H1 (cell line): ENCODE measurements at places on chromosomes 3 and 15.

GRCh38 chr15:90002428-90002844 is 1.3 kb downstream of the ZNF710 start:
- peak; percentile 65 for DNase-seq
- peak overlapping the region; percentile 66 for H3K4me3 ChIP-seq
- H3K27ac ChIP-seq: no peak overlapping the region
- H3K36me3 ChIP-seq: no peaks in the 10 kb centered on the region
- H3K27me3 ChIP-seq: peaks cover 7% of the 10 kb centered on the region; the same call in 1 of the 2 replicates
- peaks cover 18% of the 10 kb centered on the region for H3K4me1 ChIP-seq

- H3K4me1 ChIP-seq: peaks cover 10% of the 10 kb centered on the region
- H3K36me3 ChIP-seq: no peaks in the 10 kb centered on the region
- DNase-seq: no peak
- H3K4me3 ChIP-seq: no peak overlapping the region
- no peak overlapping the region for H3K27ac ChIP-seq
These were observed 21.3 kb downstream of the COLQ start for GRCh38 chr3:15500107-15500724.

DNA sequence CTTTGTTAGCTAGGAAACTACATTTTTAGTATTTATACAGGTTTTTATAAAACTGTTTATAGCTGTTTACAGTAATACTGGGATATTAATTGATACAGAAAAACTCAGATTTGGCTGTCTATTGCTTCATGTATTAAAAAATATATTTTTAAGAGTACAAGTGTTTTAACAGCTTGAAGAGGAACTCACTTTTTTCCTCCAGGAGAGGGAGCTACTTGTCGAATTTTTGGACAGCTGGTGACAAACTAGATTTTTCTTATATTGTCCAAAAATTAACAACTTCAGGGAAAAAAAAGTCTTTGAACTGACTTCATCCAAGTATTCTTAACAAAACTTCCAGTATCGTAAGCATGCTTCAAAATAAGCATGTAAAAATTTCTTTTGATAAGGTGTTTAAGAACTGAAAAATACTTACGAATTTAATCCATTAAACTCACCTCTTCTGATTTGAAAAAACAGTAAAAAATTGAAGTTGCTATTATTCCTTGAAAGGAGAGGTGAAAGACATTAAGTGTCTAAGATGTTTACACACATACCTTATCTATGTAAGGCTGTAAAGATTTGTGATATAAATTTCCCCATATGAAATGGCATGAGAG is 4.0 kb downstream of the DIPK2A start:
- no peak for DNase-seq
- H3K27me3 ChIP-seq: no peaks in the 10 kb centered on the region
- H3K4me1 ChIP-seq: no peaks in the 10 kb centered on the region; the same call in 1 of the 2 replicates

DNA sequence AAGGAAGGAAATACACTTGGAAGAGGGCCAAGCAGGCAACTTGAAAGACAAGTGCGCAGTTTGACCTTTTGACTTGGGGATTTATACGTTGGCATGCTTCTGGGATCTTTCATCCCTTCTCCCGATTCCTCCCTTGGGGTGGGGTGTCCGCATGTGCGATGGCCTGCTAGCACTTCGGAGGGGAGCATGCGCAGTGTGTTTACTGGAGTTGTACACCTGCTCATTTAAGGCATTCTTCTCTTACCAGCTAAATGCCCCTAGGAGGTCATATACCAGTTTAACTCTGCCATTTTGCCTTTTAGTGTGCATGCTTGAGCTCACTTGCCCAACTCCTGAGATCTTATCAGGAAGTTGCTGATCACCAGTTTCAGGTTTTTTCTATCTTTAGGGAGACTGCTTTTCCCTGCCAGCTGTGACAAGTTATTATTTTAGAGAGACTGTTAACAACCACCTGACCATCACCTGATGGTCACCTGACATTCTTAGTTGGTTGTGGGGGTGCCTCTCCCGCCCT is 63.5 kb downstream of the BFSP2 start:
- H3K36me3 ChIP-seq: no peaks in the 10 kb centered on the region
- H3K27me3 ChIP-seq: no peaks in the 10 kb centered on the region
- no peak for DNase-seq
- no peaks in the 10 kb centered on the region for H3K4me1 ChIP-seq

- no peak overlapping the region for H3K27ac ChIP-seq
- H3K27me3 ChIP-seq: no peaks in the 10 kb centered on the region
- no peaks in the 10 kb centered on the region for H3K4me1 ChIP-seq
These were observed 69.3 kb downstream of the CD47 start for GRCh38 chr3:108021533-108021932.

DNA sequence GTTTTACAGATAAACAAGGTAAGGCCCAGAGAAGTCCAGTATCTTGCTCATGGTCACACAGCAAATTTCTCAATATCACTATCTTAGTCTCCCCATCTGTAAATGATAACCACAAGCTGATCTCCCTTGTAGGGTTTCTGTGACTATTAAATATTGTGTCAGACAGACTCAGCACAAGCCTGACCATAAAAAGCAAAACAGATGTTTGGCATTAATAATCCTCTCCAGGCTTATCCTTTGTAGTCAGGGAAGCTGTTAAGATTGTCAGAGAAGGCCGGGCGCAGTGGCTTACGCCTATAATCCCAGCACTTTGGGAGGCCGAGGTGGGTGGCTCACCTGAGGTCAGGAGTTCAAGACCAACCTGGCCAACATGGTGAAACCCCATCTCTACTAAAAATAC is 173.2 kb upstream of the PRICKLE2 start:
- H3K27me3 ChIP-seq: no peaks in the 10 kb centered on the region
- H3K36me3 ChIP-seq: no peaks in the 10 kb centered on the region
- peaks cover 2% of the 10 kb centered on the region; the same call in 1 of the 2 replicates for H3K4me1 ChIP-seq
- H3K27ac ChIP-seq: no peak overlapping the region

- H3K4me3 ChIP-seq: no peak overlapping the region
- H3K4me1 ChIP-seq: no peaks in the 10 kb centered on the region
- peaks cover 5% of the 10 kb centered on the region; the same call in 1 of the 2 replicates for H3K36me3 ChIP-seq
- DNase-seq: no peak
- no peak overlapping the region for H3K27ac ChIP-seq
These were observed 24.9 kb downstream of the POMGNT2 start for GRCh38 chr3:43080726-43081568.

GRCh38 chr15:35669432-35670045 is 123.6 kb upstream of the DPH6 start:
- no peaks in the 10 kb centered on the region; the same call in none of the 2 replicates for H3K4me1 ChIP-seq
- no peaks in the 10 kb centered on the region for H3K36me3 ChIP-seq
- H3K27me3 ChIP-seq: no peaks in the 10 kb centered on the region
- DNase-seq: no peak
- H3K27ac ChIP-seq: no peak overlapping the region

- H3K27ac ChIP-seq: no peak overlapping the region
- H3K36me3 ChIP-seq: 0 out of 2 replicates have a peak, but pooled peaks cover 2% of the 10 kb centered on the region
- H3K27me3 ChIP-seq: peaks cover 11% of the 10 kb centered on the region
- no peak overlapping the region for H3K4me3 ChIP-seq
These were observed 283.1 kb upstream of the NR2F2 start for GRCh38 chr15:96047255-96047931.

- no peaks in the 10 kb centered on the region for H3K27me3 ChIP-seq
- H3K4me3 ChIP-seq: no peak overlapping the region
- no peaks in the 10 kb centered on the region for H3K4me1 ChIP-seq
- no peak overlapping the region for H3K27ac ChIP-seq
These were observed 239.4 kb downstream of the OXSM start for GRCh38 chr3:26029321-26029720.

DNA sequence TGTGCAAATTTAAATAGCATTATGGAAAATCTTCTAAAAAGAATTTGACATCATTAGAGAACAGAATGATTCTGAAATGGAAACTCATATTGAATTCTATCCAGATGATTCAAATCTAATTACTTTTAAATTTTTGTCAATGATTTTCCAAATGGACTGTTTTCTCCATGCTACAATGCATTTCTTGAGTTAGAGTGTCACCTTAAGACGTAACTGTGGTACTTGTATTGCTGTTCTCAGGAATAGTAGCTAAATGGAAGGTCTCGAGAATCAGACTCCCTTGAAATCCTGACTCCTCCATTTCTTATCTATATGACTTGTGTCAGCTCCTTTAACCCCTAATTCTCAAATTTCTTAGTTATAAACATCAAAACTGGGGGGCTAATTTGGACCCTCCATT is 102.3 kb downstream of the P2RY1 start:
- H3K27ac ChIP-seq: no peak overlapping the region
- no peaks in the 10 kb centered on the region for H3K27me3 ChIP-seq

GRCh38 chr15:70833861-70834765 is 19.8 kb downstream of the LARP6 start:
- DNase-seq: no peak
- 0 out of 2 replicates have a peak overlapping the region, but pooled peaks have one; percentile 32 for H3K27ac ChIP-seq
- H3K27me3 ChIP-seq: no peaks in the 10 kb centered on the region
- no peak overlapping the region for H3K4me3 ChIP-seq
- no peaks in the 10 kb centered on the region; the same call in 1 of the 2 replicates for H3K36me3 ChIP-seq

GRCh38 chr15:51227940-51228732 is 110.3 kb downstream of the CYP19A1 start:
- DNase-seq: peak; percentile 7
- no peaks in the 10 kb centered on the region for H3K36me3 ChIP-seq
- no peak overlapping the region for H3K4me3 ChIP-seq
- H3K27me3 ChIP-seq: no peaks in the 10 kb centered on the region
- H3K27ac ChIP-seq: no peak overlapping the region
- H3K4me1 ChIP-seq: peaks cover 4% of the 10 kb centered on the region; the same call in 1 of the 2 replicates

DNA sequence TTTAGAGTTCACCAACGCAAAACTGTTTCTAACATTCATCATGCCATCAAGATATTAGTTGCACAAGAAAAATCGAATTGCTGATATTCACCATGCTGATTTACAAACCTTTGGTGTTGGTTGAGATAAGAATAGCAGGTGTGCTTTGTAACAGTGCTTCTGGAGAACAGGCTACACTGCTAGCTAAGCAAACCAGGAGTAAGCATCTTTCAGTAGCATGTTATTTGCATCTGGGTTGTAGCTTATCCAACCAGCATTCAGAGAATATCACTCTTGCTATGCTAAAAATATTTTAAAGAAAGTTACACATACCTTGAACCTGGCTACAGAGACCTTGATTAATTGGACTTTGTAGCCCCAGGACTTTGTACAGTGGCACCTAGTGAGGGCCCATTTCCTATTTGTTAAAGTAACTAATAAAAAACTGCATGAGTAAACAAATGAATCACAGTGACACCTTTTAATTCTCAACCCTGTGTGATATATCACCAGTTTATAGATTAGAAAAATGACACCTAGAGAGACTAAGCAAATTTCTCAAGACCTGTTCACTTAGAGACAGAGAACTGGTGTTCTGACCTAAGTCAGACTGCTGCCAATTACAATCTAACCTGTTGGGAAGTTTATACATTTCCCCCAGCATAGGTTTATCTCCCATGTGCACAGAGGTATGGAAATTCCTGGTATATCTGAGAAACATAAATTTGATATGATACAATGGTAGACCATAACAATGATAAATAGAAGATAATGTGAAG is 435.5 kb upstream of the TGFBR2 start:
- no peak overlapping the region for H3K27ac ChIP-seq
- no peaks in the 10 kb centered on the region for H3K4me1 ChIP-seq
- H3K4me3 ChIP-seq: no peak overlapping the region
- H3K27me3 ChIP-seq: no peaks in the 10 kb centered on the region

DNA sequence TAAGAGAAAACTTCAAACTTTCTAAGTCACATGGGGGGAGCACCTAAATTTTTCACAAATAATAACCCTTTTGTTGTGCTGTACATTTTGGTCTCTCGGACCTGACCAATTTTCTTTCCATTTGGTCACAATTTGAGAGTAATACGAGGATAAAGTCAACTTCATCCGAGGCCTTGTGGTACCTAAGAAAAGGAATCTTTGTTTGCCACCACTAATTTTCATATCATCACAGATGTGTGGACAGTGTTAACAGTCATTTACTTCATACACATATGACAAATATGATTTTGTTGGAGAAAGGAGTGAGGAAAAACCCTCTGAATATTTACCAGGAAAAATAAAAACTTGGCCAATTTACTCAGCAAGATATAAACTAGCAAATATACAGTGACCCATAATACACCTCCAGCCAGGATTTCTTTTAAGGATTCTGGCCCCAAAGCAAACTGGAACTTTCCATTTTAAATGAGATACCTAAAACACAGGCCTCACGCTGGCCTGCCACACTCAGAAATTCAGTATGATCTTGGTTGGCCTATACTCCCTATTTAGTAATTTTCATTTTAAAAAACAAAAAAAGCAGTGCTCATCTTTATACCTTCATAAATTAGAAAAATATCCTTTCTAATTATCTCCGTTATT is 40.7 kb downstream of the VGLL4 start:
- no peak for DNase-seq
- peaks cover 21% of the 10 kb centered on the region for H3K4me1 ChIP-seq
- H3K27me3 ChIP-seq: no peaks in the 10 kb centered on the region
- H3K27ac ChIP-seq: no peak overlapping the region

DNA sequence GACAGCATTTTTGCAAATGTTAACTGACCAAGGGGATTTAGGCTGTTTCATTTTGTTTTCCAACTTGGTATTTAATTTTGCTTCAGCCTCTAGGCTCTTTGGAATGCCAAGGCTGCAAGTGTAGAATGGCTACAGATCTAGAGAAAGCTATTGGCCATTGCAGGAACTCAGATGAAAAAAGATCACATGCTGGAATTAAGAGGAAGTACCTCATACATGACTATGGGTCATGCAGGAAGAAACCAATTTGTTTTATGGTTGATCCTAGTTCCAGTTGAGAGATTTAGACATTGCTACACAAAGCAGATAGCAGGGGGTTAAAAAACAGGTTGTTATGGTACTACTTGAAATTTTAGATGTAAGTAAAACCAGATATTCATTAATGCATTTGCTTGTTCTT is 12.7 kb upstream of the CLDN16 start:
- no peak for DNase-seq
- H3K27ac ChIP-seq: no peak overlapping the region
- peaks cover 3% of the 10 kb centered on the region; the same call in 1 of the 2 replicates for H3K4me1 ChIP-seq
- H3K4me3 ChIP-seq: no peak overlapping the region

- no peak overlapping the region for H3K27ac ChIP-seq
- H3K36me3 ChIP-seq: no peaks in the 10 kb centered on the region
- no peak for DNase-seq
- H3K4me1 ChIP-seq: no peaks in the 10 kb centered on the region; the same call in 1 of the 2 replicates
These were observed 678.8 kb downstream of the DIPK2A start for GRCh38 chr3:144650380-144650779.

DNA sequence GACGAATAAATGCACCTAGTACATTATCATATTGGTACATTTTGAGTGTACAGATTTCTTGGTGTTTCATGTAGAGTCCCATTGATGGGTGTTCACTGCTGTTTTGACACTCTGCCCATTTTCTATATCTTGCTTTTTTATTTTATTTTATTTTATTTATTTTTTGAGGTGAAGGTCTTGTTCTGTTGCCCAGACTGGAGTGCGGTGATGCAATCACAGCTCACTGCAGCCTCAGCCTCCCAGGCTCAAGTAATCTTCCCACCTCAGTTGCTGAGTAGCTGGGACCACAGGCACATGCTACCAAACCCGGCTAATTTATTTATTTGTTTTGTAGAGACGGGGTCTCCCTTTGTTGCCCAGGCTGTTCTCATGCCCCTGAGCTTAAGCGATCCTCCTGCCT is 44.2 kb downstream of the DNAJC13 start:
- no peaks in the 10 kb centered on the region for H3K4me1 ChIP-seq
- peaks cover 37% of the 10 kb centered on the region for H3K36me3 ChIP-seq
- H3K4me3 ChIP-seq: no peak overlapping the region
- H3K27me3 ChIP-seq: no peaks in the 10 kb centered on the region
- DNase-seq: no peak
- no peak overlapping the region for H3K27ac ChIP-seq
